Activated B cell treated with CpG ODN at 0.5 μM for 24 hours (primary cell): ENCODE measurements at places on chromosomes 5 and 9.

- DNase-seq: no peak
Measured at GRCh38 chr5:112870966-112871365, 9.9 kb downstream of the SRP19 start.

DNA sequence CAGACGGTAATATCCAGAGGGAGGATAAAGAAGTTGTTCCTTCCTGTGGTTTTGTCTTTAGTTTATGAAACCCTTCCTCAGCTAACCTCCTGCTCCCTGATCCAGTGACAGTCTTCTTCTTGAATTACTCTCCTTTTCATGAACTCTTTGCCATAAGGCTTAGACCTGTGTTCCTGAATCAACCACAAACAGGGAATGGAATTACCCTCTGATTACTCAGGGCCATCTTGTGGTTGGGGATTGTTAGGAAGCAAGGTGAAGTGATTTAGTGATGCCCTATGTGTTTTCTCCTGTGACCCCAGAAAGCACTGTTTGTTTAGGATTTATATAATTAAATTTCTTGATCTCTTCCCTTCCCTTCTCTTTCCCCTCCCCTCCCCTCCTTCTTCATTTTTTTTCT is 409.1 kb downstream of the TAF11L14 start:
- DNase-seq: no peak

GRCh38 chr5:76994337-76994736 is 35.9 kb upstream of the AGGF1 start:
- DNase-seq: no peak

DNA sequence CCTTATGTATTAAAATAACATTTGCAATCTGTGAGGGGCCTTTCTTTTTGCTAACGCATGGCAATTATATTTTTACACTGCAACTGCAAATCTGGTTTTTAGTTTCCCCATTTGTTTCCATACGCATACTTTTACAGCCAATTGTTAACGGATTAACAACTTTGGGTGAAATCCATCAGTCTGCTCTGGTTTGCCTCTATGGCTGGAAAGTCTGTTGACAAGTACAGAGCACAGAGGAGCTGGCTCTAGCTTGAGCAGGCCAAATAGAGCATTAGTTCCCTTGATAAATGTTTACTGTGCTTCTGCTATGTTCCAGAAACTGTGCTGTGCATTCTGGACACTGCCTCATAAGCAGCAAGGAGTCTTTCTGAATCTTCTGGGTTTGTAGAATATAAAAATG is 400.4 kb upstream of the KIF2A start:
- DNase-seq: no peak

GRCh38 chr5:19035816-19036215 is 952.2 kb downstream of the CDH18 start:
- no peak for DNase-seq

GRCh38 chr5:169768416-169768815 is 131.3 kb downstream of the DOCK2 start:
- DNase-seq: no peak

DNA sequence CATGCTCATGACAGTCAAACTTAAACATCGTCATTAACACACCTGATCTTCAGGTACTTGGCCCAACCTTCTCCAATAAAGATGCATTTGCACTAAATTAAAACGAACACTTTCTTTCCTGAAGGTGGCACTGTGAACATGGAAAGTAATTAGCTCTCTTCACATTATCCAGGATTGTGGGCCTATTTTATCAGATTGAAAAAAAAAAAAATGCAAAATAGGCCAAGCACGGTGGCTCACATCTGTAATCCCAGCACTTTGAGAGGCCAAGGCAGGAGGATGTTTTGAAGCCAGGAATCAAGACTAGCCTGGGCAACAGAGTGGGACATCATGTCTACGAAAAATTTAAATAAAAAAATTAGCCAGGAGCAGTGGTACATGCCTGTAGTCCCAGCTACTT is 14.4 kb upstream of the CDC20B start:
- no peak for DNase-seq

- no peak for DNase-seq
Measured at GRCh38 chr5:4995014-4995413, 145.1 kb upstream of the ADAMTS16 start.

GRCh38 chr5:75951716-75952115 is 131.5 kb upstream of the SV2C start:
- no peak for DNase-seq

DNA sequence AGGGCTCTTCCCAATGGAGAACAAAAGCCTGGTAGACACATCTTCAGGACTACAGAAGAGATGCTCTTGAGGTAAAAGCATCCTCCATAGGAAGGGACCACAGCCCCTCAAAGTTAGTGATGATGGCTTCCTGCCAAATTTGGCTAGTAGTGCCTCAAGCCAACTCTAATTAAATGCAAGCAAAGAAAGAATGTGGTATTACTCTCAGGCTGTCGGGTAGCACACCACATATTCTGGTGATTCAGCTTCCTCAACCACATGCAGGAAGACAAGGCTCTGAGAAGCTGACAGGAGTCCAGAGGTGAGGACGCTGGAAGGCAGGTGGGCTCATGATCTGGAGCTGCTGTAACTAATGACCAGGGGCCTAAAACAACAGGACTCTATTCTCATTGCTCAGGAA is 37.2 kb upstream of the S1PR3 start:
- no peak for DNase-seq

DNA sequence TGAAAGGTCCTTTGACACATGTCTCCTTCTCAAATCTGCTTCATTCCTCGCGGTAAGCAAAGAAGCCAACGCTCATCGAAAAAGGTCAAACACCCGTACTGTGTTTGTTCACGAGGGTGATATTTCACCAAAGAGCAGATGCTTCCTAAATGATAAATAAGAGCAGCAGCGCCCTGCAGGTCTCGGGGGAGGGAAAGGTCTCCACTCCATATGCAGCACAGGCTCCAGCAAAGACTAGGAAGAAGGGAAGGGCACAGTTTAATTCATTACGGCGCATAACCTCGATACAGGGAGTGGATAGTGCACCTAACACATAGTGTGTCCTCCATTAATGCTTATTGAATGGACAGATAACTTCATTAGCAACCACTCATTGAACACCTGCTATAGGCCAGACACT is 593.3 kb downstream of the CDK5RAP2 start:
- no peak for DNase-seq

DNA sequence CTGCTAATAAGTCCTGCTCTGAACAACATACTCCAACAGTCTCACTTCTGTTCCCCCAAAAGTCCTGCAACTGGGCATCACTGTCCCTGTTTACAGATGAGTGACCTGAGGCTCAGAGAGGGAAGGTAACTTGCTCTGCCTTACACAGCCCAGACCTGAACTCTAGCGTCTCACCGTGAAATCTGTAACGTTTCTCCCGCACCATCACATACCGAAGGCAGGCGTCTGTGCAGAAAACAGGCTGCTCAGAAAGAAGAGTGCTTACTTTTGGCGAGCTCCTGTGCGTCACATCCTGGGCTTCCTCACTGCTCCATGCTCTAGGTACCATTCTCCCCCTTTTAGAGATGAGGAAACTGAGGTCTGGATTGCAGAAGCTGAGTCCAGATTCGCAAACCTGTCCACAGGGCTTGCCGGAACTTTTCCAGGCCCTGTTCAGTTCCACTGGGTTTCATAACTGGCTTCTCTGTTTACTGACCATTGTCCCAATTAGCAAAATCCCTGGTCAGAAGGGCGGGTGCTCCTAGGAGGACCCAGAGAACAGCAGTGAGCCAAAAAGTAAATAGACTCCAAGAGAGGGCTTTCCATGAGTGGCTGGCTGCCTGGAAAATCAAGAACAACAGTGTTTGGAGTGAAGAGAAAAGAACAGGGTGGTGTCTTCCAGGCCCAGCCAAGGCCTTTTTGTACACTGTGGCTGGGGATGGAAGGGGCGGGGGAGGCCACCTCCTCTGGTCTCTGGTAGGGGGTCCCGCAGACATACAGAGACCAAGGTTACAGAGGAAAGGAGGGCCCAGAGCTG is 27.1 kb downstream of the GSN start:
- no peak for DNase-seq

GRCh38 chr9:74948937-74949336 is 3.8 kb downstream of the C9orf40 start:
- no peak for DNase-seq

- no peak for DNase-seq
Measured at GRCh38 chr9:129467004-129467588, 153.8 kb downstream of the C9orf50 start.

DNA sequence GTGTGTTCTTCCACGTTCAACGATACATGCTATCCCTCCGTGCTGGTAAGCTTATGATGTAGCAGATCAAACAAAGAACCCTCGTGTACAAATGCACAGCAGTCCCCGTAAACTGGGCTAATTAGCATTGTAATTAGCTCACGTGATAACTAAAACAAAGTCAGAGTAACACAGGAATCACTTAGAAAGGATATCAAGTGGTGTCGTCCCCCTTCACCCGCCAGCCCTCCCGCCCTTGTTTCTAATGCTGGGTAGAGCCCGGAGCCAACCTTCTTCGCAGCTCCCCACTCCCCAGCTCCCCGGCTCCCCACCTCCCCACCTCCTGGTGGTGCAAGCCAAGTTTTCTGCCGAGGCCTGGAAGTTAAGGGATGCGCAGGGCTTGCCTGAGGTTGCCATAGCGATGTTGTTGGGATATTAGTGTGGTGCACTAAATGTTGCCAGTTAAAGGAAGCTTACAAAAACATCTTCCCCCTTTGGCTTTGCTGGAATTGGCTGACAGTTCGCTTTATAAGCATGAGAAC is 357.9 kb upstream of the CCNH start:
- DNase-seq: no peak

DNA sequence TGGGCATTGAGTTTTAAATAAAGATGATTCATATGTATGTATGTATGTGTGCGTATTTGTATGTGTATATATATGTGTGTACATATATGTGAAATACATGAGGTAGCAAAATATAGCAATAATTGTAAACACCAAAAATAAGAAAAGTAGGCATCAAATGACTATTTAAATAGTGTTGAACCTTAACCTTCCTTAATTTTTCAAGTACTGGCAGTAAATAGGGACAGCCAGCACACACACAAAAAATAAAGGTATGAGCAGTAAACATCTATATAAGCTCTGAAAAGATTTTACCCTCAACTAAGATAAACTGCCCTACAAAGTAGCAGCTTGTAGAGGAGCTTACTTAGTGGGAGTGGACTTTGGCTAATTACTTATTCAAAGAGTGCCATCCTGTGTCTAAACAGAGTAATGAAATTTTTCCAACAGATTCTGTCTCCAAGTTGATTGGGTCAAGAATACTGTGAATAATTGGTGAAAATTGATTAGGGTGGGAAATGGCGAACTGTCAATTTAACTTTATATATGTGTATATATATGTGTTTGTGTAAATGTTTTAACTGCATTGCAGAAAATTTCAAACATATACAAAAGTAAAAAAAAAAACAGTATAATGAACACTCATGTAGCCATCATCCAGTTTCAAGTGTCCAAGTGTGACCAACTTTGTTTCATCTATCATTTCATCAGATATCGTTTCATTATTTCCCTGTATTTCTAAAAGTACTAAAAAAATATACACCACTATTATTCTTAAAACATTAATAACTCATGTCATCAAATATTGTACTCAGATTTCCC is 2.0 kb upstream of the ADAMTS6 start:
- no peak for DNase-seq

DNA sequence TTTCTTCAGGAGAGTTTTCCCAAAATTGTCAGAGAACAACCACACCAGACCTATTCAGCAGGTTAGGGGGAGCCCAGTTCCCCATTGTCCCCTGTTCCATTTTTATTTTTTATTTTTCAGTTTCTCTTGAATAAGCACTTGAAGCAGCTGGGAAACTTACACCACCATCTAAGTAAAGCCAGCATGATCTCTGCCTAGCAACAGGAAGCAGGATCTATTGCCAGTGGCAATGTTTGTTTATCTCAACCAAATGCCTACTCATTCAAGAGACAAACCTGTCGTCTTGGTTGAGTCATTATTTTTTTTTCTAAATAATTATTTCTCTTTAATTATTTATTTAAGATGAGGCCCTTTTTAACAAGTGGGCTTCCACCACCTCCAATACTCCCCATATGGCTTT is 379.3 kb downstream of the PLK2 start:
- DNase-seq: no peak

GRCh38 chr5:24141046-24141445 is 503.7 kb downstream of the CDH10 start:
- no peak for DNase-seq

DNA sequence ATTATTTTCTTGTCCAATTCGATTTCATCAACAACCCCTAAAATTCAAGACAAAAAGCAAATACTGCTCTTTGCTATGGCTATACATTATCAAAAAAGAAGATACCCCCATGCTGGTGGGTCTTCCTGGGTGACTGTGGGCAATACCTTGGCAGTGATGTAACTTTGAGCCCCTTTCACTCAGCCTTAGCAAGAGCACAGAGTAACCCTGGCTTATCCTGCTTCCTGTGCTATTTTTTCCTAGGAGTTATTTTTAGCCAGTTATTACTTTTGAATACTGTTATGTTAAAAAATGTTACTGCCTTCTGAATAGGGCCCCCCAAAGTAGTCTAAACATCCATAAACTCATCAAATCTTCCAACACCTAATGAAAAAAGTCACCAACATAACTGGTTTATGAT is 145.6 kb upstream of the TSLP start:
- no peak for DNase-seq

DNA sequence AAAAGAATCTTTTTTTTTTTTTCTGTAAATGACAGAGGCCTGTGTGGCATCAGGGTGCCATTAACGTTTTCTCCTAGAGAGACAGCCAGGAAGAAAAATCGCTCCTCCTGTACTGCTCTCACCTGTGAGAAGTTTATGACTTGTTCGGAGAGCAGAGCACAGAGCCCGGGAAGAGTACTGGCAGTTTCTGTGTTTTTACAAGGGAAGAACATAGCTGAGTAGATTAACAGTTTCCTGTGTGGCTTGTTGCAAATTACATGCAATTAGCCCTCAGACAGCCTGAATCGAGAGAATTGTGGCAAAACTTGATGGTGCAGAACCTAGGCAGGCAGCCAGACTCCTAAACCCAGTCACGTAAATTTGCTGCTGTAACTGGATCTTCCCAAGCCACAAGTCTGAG is 32.1 kb downstream of the PRKACG start:
- DNase-seq: no peak

DNA sequence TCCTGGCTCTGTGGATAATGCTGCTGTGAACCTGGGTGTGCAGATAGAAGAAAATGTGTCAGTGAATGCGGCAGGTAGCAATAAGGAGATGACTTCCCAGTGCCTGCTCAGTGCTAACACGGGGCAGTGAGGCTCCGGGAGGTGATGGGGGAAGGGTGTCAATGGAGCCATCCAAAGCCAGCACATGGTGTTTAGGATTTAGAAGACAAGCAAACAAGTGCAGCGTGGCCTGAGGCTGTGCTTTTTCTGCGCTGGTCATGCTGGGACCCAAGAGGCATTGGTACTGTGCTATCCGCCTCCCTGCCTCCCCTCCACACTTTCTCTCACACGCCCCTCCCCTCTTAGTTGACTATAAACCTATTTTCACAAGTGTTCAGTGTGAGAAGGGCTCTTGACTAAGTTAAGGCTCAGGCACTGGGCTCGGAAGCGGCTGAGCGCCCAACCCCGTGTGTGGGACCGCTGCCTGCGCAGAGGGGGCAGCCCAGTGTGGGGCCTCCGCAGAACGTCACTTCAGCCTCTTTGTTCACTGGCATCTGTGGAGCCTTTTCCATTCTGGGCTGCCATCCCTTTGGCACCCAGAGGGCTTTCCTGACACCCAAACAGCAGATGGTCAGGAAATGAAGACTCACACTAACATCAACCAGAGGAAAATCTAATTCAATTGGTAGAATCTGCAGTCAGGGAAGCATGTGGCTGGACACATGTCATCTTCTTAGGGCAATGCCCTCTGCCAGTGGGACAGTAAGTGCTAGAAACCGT is 21.8 kb upstream of the NINJ1 start:
- DNase-seq: no peak
